Mammary microvascular endothelial cell (primary cell): ENCODE measurements at places on chromosomes 1 and 21. TPM values are rescaled to one million over a fixed set of nuclear protein-coding genes. Genes with fewer than 3 reads are reported as not detected.

Gene OR14K1
- total RNA-seq: not detected in 2 replicates

Gene ZNF593OS
- total RNA-seq: 0.33 TPM in 1 of 2 replicates, not detected in the other

Gene TSNAX
- 23.4 and 26.4 TPM in 2 replicates for total RNA-seq

Gene TSACC
- 2.4 TPM in 1 of 2 replicates, not detected in the other for total RNA-seq

Gene HRNR
- not detected in 2 replicates for total RNA-seq

Gene DMRTB1
- not detected in 2 replicates for total RNA-seq

Gene MATN1
- total RNA-seq: not detected in 2 replicates

Gene OR10J1
- total RNA-seq: not detected in 2 replicates

Gene AUNIP
- 2.5 and 4.2 TPM in 2 replicates for total RNA-seq

Gene CDCP2
- not detected in 2 replicates for total RNA-seq

Gene RABGAP1L
- total RNA-seq: 12.3 and 14.7 TPM in 2 replicates
